ENCODE measurements at places on chromosomes 4 and X.

GRCh38 chr4:143616771-143617170 is 83.7 kb downstream of the FREM3 start:
- no peak for DNase-seq

GRCh38 chr4:180913750-180914149 is 1329.5 kb upstream of the TENM3 start:
- no peak for DNase-seq

DNA sequence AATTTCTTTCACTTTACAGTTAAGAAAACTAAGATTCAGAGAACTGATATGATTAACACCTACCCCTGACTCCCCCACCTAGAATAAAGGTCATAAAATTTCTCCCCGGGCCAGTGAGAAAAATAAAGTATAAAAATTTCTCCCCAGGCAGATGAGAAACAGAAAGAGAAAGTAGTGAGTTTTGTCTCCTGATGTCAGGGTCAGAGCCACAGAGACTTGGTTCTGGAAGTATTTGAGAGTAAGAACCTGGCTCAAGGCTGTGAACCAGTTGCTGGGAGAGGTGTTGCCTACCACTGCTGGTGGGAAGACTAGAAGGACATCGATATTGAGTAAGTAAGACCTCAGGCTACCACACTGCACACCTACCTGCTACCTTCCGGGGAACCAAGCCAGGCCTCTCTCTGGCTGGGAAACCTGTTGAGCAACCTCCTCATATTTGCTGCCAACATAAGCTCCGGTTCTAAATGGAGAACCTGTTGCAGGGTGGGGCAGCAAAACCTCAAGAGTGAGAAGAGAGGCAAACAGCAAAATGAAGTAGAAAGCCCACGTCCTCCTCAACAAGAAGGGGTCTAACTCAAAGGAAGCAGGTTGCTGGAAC is 104.2 kb upstream of the PUDP start:
- DNase-seq = no peak

DNA sequence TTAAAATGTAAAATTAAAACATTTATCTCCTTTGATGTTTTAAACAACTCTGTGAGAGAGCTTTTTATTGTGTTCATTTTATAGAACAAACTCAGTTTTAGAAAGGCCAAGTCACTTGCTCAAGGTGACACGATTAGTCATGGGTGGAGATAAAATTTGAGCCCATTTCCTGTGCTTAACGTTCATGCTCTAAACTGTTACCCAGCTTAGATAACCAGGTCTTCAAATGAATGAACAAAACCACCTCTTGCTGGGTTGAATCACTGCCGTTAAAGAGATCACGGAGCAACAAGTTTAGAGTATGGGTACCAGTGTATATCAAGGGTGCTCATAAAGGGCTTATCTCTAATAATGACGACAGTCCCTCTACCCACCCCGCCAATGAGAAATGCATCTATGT is 10.2 kb upstream of the CASK start:
- no peak for DNase-seq

GRCh38 chrX:2516623-2517022 is 15.8 kb upstream of the DHRSX start:
- no peak for DNase-seq

DNA sequence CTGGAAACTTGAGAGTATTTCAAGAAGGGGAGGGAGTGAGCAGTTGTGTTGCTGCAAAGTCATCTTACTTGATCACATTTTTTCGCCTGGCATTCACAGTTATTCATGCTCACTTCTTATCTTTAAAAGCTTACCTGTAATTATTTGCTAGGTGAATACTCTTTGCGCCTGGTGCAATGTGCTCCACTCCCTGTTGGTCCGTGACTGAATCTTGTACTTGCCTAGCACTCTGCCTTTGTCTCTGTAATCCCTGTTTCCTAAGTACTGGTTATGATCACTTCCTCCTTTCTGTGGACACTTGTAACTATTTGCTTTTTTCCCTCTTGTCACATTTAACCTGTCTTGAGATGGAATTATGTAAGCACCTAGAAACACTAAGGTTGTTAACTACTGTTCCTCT is 5.8 kb downstream of the BMP2K start:
- no peak for DNase-seq

- no peak for DNase-seq
Measured at GRCh38 chr4:134628066-134628465, 426.5 kb upstream of the PABPC4L start.

DNA sequence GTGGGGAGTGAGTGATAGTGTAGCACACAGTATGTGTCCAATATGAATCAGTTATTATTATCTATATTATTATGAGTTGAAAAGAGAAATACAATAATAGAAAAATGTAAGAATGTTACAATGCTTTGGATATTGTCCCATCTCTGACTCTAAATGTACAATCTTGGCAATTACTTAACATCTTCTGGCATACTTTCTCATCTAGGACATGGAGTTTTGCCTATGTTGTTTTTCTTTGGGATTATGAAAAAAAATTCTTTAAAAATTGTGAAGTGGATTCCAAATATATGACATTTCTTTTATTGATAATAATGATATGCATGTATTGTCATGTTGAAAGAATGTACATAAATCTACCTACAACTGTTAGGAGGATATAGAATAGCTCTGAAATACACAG is 84.1 kb downstream of the TBCK start:
- no peak for DNase-seq

DNA sequence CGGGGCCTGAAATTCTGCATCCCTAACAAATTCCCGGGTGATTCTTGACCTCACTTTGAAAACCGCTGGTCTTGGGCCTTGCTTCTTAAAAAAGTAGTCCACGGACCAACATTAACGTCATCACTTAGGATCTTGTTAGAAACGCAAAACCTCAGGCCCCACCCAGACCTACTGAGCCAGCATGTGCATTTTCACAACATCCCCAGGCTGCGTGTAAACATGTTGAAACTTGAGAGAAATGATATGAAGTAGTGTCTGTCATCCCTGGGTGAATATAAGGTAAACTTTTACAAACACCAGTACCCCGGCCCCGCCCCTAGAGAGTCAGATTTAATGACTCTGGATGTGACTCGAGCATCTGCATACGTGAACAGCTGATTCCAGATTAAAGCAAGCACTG is 33.7 kb downstream of the SORBS2 start:
- no peak for DNase-seq

GRCh38 chr4:91840359-91840758 is 463.4 kb upstream of the GRID2 start:
- DNase-seq = no peak

GRCh38 chr4:174697896-174698295 is 131.2 kb downstream of the GLRA3 start:
- DNase-seq = no peak

GRCh38 chrX:133151336-133151735 is 54.4 kb upstream of the USP26 start:
- no peak for DNase-seq

DNA sequence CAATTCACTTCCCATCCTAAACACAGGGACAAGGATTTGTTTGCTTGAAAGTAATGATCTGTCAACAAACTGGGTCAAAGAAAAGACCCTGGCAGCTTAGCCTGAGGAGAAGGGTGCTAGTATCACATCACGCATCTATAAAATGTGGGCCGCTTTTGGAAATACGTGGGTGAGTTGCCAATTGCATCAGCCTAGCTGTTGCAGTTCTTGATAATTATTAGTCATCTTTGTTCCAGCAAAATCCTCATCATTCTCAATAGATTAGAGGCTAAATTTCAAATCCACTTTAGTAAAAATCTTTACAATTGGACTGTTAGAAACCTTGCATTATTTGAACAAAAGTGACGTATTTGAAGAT is 33.6 kb upstream of the TAPT1 start:
- DNase-seq = peak; percentile 43

- DNase-seq = no peak
Measured at GRCh38 chr4:132557660-132558059, 591.4 kb upstream of the PCDH10 start.

- DNase-seq = peak; percentile 96
Measured at GRCh38 chr4:123616951-123617461, 220.4 kb downstream of the SPRY1 start.

GRCh38 chrX:80602036-80602860 is 182.0 kb downstream of the TENT5D start:
- DNase-seq = no peak

DNA sequence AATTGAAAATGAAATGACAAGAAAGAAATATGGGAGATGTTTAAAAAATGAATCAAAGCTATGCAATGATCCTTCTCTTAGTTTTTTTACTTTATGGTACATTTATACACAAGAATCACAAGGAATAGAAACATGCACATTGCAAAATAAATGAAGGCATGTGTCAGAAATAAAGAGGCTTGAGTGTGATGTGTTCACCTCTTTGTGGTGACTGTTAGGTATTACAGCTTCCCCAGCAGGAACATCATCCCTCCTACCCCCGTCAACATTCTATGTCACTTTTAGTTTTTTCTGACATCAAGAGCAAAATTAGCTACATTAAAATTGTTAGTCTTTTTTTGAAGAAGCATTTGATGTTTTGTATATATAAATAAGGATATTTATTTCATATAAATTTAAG is 214.8 kb downstream of the SLC4A4 start:
- DNase-seq = no peak

GRCh38 chr4:38684951-38685844 is 21.2 kb downstream of the KLF3 start:
- DNase-seq = no peak

GRCh38 chr4:151358266-151358665 is 32.9 kb upstream of the SH3D19 start:
- no peak for DNase-seq

GRCh38 chr4:14308229-14308651 is 680.7 kb upstream of the BOD1L1 start:
- no peak for DNase-seq

GRCh38 chr4:26319949-26320537 is 771 bp upstream of the RBPJ start:
- DNase-seq = no peak

- DNase-seq = no peak
Measured at GRCh38 chrX:68648960-68649359, 1.5 kb downstream of the STARD8 start.
